Heart left ventricle (tissue), 16 donors: ENCODE measurements at places on chromosomes 16 and 17. TPM values are rescaled to one million over a fixed set of nuclear protein-coding genes. Genes with fewer than 3 reads are reported as not detected.

DNA sequence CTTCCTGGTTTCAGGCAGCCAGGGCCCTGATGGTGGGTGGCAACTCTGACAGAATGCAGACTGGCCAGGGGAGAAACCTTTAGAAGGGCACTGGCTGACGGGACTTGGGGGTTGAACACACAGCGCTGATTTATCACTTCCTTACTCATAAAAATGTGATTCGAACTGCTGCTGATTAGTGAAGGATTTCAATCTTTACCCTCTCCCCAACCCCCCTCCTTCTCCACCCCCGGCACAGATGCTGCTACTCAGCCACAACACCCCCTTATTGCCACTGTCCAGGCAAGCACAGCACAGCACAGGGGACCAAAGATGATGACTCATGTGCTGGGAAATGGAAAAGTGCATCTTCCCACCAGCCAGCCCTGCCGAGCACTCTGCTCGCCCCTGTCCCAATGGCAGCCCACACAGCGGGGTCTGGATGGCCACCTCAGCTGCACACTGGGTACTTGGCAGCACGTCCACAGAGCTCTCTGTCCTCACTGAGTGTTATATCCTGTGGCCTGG is 70.1 kb downstream of the SMG6 start:
- peak; percentile 26 for DNase-seq

- DNase-seq = no peak
Observed at GRCh38 chr17:33811984-33812577, 443.0 kb upstream of the CCL2 start.

GRCh38 chr17:9893411-9894012 is 11.6 kb downstream of the RCVRN start:
- DNase-seq = no peak

DNA sequence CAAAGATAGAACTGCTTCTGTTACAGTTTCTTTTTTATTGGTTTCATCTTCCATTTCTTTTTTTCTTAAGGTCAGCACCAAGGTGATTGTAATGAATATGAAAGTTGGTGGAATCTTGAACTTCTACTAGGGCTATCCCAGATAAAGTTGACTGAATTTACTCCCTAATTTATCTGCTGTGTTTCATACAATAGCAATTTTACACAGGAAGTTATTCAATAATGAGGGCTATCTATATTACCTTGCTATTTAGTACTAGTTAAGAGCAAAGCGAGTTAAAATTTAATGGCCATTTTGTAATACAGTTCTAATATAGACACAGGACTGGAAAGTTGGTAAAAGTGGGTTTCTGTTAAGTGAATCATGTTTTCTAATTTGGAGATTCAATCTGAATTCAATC is 24.1 kb downstream of the USP10 start:
- DNase-seq = no peak

GRCh38 chr16:24538756-24539294 is 541 bp upstream of the RBBP6 start:
- DNase-seq = no peak

DNA sequence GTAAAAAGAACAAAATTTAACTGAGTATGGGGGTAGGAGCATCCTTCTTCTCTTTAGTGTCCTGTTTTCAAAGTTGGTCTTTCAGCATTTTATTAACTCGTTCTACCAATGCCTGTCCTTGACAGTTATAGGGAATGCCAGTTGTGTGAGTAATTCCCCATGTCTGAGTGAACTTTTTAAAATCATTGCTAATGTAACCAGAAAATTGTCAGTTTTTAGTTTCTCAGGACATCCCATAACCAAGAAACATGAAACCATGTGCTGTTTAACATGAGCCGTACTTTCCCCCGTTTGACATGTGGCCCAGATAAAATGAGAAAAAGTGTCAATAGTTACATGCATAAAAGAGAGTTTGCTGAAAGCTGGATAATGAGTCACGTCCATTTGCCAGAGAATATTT is 71.4 kb upstream of the ARL4D start:
- no peak for DNase-seq

GRCh38 chr17:732067-732901 is at the start of gene TLCD3A:
TSS of gene TLCD3A (plus strand) at chr17:732596. CDS start at chr17:732648, 52 bp downstream.
- DNase-seq = peak; percentile 86

DNA sequence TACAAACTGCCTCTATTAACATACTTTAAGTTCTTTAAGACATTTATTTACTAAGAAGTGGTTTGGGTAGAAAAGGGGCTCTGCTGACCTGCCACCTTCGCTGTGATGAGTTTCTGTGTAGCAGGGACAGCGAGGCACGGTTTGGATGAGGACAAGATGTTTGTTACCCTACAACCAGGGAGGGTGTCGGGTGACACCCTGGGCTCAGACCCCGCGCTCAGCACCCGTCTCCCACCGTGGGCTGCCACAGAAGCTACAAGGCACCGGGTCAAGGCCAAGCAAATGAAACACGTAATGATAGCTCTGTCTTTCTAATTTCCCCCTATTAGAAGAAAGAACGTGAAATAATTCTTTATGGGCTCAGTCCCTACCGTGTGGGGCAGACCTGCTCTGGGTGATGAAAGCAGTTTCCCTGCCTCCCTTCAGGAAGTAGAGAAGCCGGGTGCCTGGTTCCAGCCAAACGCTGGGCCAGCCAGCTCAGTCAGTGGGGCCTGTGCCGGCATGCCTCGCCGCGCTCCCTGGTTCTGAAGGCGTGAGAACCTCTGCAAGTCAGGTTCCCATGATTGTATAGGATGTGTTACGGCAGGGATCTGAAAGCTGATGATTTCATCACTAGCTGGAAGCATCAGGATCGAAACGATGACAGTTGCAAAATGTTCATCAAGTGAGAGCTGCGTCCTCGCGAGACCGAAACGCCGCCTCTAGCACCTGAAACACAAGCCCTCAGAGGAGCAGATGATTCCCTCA is 3.9 kb downstream of the ZNF750 start:
- no peak for DNase-seq

DNA sequence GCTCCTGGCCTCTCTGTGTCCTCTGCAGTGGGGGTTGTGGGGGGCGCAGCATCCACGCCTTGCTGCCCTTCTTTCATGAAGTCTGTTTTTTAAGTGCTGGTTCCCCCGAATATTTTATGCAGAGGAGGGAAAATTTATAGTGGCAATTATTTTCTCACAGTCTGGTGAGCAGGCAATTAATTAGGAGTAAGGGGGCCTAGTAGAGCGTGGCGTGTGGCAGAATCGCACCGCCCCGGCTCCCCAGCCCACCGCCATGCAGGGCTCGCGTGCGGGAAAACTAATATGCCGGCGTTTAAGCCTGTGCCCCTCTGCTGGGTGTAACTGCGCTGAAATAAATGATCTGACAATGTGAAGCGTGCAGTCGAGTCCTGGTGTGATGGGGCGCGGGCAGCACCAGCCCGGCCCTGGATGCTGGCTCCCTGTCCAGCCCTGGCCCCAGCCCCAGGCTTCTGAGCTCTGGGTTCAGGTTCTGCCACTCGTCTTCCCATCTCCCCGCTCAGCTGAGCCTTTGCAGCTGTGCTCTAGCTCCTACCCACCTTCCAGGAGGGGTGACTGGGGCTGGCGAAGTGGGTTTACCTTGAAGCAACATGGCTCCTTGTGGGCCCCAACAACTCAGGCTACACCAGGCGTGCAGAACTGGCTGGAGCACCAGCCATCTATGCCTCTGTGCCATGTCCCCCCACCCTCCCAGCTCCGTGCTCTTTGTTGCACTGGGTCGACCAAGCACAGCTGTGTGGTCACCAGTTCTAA is 13.8 kb downstream of the ENGASE start:
- no peak for DNase-seq

DNA sequence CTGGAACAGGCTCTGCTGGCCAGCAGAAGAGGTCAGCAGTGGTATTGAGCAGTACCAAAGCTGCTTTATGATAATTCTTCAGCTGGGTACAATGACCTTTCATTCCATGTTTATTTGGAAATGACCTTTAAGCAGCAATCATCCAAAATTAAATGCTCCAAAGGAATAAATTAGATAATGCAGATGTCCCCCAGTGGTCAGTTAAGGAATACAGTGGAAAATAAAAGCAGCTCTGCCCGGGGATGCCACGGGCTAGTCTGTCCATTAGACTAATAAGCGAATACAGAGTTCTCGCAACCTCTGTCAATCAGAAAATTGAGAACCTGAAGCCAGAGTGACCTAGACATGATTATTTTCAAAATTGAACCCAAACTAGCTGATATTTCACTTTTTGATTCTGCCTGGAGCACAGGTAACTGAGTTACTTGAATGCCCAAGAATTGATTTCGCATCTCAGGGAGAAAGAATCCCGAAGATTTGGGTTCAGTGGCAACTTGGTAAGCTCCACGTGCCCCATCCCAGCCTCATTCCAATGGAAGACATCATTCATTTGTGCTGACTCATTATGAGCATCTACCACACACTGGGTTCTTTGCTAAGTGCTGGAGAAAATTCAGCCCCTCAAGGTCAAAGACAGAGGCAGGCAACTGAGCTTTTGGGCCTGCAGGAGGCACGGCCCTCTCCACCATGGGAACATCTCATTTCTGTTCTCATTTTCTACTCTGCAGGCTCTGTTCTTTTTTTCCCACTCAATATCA is 34.4 kb upstream of the SLC39A11 start:
- no peak for DNase-seq

DNA sequence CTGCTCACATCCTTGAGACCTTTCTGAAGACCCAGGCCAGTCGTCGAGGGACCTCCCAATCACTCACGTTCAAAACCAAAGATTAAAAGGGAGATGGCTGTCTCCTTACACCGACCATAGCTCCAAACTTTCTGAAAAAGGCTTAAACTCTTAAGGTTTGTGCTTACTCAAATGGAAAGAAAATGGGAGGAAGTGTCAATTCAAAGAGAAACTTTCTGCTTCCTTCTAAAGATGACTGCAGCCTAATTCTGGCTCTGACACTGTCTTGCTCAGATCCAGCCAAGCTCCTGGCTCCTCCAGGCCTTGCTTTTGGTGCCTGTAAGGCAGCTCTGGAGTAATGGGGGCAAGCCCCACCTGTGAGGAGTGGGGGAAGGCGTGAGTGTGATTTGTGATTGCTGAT is 54.9 kb upstream of the WSB1 start:
- DNase-seq = no peak

GRCh38 chr16:6804461-6804860 is 528.2 kb upstream of the RBFOX1 start:
- DNase-seq = no peak

- no peak for DNase-seq
Observed at GRCh38 chr16:56204816-56205215, 13.5 kb downstream of the GNAO1 start.

- no peak for DNase-seq
Observed at GRCh38 chr17:76920364-76921139, 52.3 kb downstream of the MGAT5B start.

DNA sequence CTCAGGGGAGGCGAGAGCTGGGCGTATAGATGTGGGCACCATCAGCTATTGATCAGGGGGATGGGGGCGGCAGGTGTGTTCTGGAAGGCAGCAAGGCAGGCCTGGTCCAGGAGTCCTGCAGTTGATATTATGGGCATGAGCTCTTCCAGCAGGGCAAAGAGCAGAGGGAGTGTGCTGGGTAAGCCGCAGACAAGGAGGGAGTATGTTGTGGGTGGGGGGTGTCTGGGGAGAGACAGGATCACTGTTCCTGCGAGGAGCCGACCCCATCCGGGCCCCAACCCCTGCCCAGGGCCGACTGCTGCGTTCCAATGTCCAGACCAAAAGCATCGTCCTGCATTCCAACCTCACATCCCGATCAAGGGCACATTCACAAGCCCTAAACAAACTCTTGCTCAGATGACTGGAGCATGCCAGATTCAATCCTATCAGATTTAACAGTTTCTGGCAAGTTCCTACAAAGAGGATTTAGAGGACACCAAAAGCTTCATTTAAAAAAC is 9.2 kb downstream of the MXRA7 start:
- no peak for DNase-seq

DNA sequence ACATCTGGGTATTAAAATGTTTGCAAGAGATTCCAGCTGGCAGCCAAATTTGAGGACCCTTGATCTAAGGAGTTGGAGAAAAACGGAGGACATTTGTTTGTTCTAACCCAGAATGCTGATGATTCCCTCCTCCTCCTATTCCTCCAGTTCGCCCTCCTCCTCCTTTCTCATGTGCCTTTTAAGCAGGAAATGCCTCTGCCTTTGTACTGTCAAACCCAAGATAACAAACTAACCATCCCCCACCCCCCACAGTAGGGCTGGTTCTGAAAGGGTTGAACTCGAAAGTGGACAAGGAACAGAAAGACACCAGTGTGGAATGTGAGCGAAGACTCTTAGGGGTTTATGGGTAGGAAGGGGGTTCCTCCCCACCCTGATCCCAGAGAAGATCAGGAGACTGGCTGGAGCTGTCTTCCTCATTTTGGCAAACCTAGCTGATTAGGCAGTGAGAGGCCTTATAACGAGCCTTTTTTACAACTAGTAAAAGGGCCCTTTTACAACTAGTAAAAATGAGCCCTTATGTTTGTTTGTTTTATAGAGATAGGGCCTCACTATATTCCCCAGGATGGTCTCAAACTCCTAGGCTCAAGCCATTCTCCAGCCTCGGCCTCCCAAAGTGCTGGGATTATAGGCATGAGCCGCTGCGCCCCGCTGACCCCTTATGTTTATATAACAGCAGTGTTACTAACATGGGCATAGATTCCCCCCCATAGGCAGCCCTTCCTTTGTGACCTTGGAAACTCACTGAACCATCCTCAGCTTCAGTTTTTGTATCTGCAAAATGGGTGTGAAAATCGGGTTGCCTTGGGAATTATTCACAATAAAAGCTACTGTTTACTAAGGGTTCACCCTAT is 975 bp downstream of the CHD9 start:
- peak; percentile 53 for DNase-seq

DNA sequence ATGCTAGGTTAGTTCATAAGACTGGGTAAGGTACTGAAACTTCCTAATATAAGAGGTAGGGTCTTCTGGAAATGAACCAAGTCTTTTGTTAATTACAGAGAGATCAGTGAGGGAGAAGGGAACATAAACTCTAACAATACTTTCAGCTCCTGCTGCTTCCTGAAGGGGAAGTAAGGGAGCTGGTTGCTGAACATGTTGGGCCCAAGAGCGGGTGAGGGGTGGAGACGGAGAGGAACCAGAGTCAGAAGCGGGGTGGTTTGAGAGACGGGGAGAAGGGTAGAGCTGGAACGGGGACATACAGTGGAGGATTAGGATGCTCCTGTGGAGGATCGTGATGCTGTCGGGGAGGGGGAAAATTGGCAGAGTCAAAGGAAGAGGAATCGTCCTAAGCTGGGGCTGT is 11.5 kb upstream of the ZNF747 start:
- no peak for DNase-seq

DNA sequence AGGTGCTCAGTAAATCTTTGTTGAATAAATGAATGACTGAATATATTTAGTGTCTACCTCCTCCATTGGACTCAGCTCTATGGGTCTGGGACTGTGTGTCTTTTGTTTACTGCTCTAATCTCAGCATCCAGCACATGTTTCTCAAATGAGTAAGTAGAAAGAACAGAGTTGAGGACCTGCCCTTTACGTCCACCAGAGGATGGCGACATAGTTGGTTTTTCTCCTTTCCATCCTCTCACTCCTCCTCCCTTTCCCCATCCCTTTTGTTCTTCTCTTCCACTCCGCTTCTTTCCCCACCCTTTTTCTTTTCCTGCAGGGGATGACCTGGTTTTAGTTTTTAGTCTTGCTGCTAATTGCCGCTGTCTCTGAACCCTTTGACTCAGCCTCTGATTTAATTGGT is 12.1 kb upstream of the CHP2 start:
- no peak for DNase-seq

C1QL1 gene
- polyA plus RNA-seq = 1.4 TPM

ZNF174 gene
- 7.9 TPM for polyA plus RNA-seq

KLHL10 gene
- 0.08 TPM for polyA plus RNA-seq

SRCIN1 gene
- polyA plus RNA-seq = 0.19 TPM

CD2BP2 gene
- polyA plus RNA-seq = 51.9 TPM

TM4SF5 gene
- not detected for polyA plus RNA-seq

TBC1D3K gene
- not detected for polyA plus RNA-seq
